ENCODE measurements at places on chromosomes 12 and 14.

DNA sequence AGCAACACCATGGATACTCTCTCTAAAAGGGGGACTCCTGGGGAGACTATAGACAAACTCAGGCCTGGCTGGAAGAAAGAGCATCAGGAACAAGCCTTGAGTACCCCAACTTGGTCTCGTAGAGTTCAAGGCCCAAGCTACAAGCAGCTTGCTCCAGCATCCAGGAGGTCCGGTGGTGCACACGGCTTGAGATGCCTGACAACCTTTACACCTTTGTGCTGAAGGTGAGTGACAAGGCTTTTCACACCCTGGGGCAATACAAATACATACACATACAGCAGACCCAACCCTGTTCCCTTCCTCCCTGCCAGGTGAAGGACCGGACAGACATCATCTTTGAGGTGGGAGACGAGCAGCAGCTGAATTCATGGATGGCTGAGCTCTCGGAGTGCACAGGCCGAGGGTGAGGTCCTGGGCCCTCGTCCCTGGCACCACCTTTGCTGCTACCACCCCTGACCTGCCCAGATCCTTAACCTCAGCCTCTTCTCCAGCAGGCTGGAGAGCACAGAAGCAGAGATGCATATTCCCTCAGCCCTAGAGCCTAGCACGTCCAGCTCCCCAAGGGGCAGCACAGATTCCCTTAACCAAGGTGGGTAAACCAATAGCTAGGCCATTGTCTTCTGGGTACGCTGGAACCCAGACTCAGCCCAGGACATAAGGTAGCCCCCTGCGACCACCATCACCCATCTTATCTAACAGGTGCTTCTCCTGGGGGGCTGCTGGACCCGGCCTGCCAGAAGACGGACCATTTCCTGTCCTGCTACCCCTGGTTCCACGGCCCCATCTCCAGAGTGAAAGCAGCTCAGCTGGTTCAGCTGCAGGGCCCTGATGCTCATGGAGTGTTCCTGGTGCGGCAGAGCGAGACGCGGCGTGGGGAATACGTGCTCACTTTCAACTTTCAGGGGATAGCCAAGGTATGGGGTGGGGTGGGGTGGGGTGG is 41.2 kb downstream of the SH2B3 start:
- DNase-seq = no peak

DNA sequence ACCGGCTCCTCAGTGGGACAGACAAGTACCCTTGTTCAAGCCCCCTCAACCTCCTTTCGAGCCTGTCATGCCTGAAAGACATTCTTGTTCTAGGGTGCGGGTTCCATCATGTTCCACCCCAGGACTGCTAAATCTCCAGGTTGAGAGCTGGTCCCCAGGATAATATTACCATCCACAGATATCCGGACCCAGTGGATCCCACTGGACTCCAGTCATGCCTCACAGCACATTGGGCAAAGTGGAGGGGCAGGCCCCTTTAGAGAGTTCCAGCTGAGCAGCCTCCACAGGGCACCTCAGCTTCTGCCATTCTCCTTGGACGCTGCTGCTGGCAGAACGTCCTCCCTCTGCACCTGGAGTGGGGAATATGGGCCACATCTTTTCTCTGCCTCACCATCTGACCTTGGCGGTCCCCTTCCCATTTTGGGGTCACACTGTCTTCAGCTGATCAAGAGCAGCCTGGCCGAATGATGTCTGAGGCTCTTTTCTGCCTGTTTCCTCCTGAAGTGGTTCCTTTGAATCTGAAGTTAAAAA is 137.4 kb downstream of the BCL11B start:
- DNase-seq = no peak

GRCh38 chr14:77032844-77033621 is 4.5 kb upstream of the IRF2BPL start:
- peak; percentile 97 for DNase-seq

GRCh38 chr14:21431126-21431525 is 24.8 kb downstream of the CHD8 start:
- no peak for DNase-seq

GRCh38 chr12:11723993-11724392 is 74.5 kb downstream of the ETV6 start:
- no peak for DNase-seq

DNA sequence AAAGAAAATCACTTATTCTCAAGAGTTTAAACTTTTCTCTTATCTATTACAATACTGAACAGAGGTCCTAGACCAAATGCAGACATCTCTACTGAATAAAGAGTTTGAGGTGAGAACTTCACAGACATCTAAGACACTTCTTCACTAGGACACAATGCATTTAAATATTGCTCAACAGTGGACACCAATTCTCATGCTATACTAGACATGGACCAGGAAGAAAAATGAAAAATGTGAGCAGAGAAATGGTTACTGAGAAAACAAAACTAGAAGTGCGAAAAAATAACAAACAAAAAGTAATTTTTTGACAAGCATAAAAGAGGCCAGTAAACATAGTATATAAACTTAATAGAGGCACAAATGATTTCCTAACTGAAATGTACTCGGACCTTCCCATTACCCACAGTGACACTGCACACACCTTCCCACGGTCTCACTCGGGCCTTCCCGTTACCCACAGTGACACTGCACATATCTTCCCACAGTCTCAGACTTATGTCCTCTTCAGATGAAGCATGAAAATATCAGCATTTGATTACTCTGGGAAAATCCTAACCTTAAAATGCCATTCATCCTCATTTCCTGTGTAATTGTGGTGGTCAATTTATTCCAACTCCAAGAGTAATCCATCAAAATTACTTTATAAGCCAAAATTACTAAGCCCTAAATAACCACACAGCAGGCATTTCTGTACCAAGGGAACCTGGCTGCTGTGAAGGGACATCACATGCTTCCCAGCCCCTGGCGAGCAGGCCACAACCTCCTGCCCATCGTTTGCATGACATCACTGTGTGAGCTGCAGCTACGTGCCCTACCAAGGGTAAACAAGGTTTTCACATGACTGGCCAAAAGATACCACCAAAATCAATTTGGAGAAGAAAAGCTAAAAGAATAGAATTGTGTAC is 6.4 kb downstream of the SLC15A4 start:
- no peak for DNase-seq
